ENCODE measurements at places on chromosomes 5 and 9.

- no peak for DNase-seq
Observed at GRCh38 chr9:36933676-36934215, 100.3 kb downstream of the PAX5 start.

DNA sequence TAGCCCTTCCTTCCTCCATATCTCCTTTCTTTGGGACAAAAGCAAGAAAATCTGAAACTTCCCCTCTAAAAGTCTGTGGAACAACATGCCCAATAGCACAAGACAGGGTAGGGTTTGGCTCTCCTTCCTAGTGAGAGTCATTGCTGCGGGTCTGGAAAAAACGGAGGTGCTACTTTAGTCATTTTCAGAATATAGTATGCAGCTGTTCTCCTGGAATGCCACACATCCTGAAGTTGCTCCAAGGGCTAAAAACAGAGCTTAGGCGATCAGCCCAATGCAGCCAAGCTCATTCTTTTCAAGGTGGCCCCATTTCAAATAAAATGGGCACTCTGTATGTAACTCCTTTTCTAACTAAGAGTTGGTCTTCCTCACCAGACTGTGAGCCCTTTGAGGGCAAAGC lies 39.5 kb upstream of the MYOT start:
- no peak for DNase-seq

DNA sequence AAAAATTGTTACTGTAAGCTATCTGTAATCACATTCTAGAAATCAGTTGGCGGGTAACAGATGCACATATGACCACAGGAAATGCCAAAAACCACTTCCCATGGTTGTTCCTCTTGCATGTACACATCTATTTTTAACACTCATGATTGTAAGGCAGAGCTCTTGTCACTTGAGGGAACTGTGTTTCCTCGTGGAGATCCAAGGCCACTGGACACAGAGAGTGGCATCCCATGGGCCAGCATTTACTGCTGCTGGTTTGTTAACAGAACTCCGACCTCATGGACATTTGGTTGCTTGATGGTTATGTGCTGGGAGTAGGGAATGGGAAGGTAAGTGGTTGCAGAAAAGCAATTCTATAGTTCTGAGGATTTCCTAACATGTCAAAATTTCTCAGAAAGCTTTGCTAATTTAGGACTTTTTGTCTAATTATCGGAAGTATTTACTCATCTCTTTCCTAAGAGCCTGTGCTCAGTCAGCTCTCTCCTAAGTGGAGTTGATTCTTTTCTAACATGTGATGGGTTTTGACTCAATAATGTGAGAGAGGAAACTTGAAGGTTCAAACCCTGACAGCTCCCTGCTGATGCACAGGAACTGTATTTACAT lies 202.0 kb upstream of the NR3C1 start:
- no peak for DNase-seq

DNA sequence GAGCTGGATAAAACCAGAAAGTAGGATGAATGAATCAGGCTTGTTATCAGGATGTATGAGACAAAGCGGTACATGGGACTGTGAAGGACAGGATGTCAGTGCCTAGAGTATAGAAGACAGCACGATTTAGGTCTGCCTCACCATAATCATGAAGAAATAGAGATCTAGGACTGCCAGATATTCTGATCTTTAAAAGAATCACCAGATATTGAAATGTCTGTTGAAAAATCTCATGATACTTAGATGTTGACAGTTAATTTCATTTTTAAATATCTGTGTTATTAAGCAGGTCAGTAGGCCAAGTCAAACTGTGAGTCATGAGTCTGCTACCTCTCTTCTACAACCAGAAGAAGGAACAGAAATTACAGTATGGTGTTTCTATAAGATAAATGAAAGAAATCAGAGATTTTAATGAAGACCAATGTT lies 65.0 kb downstream of the ST8SIA4 start:
- DNase-seq = no peak

- no peak for DNase-seq
Observed at GRCh38 chr5:148372893-148373292, 10.9 kb upstream of the FBXO38 start.

DNA sequence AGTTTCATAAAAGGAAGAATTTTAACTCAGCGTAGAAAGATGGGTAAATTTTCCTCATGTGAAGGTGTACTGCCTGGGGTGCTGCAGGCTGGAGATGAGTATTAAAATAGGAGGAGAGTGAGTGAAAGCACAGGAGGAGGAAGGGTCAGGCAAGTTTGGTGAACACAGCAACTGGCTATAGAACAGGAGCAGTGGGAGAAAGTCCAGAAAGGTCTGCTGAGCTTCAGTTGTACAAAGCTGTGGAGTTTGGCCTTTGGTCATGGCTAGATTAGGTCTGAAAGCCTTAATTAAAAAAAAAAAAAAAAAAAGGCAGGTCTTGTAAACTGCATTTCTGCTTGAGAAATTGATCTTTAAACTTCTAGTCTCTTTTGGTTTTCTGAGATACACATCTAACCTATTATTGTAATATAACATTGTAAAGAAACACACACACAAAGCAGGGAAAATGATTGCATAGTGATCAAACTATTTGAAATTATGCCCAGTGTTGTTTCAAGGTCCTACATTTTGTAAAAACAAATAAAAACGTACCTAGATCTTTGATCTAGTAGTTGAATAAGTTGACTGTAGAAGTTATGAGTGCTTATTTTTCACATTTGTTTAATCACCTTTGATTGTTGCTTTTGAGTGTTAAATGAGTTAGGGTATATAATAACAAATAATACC lies 43.6 kb downstream of the MAP3K1 start:
- DNase-seq = no peak

GRCh38 chr5:181044093-181044599 lies 4.1 kb downstream of the BTNL9 start:
- no peak for DNase-seq

DNA sequence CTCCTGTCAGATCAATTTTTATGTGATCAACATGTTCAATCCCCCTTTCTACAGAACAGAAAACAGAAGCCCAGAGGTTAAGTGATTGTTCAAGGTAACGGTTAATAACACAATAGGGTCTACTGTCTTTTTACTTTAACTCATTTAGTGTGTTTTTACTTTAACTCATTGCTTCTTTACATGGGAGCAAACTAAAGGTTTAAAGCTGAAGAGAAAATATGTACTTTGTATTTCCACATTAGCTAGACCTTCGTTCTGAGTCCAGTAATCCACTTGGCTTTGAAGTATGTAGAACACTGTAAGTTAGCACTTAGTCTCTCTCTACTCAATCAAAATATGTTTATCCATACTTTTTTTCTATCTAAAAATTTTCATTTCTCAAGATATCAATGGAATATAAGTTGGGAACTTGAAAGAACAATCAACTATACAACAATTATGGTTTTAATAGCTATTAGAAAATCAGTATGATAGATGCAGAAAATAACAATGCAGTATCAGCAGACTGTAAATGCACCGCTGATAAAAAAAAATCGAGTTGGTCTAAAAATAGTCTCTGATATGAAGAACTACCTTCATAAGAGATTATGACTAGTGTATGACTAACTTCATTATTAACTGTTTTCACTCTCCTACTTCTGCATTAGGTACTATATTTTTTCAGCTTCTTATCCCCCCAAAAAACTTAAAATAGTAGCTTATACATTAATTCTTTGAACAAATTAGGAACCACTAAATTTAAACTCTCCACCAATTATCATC lies 20.6 kb downstream of the PGGT1B start:
- DNase-seq = no peak

GRCh38 chr5:154268073-154268472 lies 77.5 kb downstream of the GALNT10 start:
- no peak for DNase-seq

GRCh38 chr5:135587721-135588663 lies 9.2 kb upstream of the CXCL14 start:
- no peak for DNase-seq

GRCh38 chr5:10854506-10855277 lies 93.7 kb upstream of the DAP start:
- DNase-seq = no peak

GRCh38 chr5:12460493-12461261 lies 556.4 kb upstream of the CTNND2 start:
- no peak for DNase-seq

DNA sequence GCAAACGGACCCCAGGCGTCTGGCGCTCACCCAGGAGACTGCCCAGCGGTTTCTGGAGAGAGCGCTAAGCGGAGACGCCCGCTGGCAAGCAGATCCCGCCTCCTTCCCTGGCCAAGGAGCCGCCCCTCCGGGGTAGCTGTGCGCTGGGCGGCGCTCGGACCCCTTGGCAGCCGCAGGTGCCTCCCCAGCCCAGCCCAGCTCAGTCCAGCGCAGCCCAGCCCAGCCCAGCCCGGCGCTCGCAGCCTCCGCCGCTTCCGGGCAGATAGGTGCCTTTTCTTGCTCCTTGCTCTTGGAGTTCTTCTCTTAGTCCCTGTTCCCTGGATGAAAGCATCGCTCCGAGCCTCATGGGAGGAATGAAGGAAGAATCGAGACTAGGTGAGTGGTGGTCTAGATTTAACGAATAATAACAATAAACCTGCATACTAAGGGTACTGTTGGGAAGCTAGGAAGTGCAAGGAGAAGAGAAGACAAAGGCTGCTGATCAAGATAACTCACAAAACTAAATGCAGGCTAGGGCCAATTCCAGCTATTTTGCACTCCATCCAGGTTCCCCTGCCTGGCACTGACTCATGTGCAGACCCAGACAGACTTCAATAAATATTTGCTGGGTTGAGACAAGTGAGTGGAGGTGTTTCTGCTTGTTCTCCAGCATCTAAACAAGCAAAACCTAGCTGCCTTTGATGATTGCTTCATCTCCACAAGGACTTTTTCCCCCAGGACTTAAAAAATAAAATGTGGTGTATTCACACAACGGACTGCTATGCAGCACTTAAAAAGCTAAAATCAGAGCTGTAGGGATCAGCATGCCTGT lies at the start of gene STK32A:
Gene STK32A (plus strand): TSS at position 202 of the 811 bp plus-strand sequence. CDS start 4,609 bp downstream, outside the sequence.
- no peak for DNase-seq

DNA sequence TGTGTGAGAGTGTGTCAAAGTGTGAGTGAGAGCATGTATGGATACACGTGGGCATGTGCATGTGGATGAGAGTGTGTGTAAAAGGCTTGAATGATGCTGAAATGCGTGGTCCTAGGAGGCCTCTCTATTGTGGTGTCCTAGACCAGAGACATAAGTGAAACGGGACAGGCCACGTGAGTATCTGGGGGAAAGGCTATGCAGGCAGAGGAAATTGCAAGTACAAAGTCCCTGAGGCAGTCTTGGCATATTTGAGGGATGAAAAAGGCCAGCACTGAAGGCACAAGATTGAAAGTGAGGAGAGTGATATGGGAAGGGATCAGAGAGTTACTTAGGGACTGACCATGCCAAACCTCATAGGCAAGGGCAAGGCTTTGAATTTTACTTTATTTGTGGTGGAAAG lies 67.2 kb upstream of the CCDC152 start:
- no peak for DNase-seq

GRCh38 chr9:34496149-34496712 lies 26.6 kb downstream of the ENHO start:
- DNase-seq = no peak

DNA sequence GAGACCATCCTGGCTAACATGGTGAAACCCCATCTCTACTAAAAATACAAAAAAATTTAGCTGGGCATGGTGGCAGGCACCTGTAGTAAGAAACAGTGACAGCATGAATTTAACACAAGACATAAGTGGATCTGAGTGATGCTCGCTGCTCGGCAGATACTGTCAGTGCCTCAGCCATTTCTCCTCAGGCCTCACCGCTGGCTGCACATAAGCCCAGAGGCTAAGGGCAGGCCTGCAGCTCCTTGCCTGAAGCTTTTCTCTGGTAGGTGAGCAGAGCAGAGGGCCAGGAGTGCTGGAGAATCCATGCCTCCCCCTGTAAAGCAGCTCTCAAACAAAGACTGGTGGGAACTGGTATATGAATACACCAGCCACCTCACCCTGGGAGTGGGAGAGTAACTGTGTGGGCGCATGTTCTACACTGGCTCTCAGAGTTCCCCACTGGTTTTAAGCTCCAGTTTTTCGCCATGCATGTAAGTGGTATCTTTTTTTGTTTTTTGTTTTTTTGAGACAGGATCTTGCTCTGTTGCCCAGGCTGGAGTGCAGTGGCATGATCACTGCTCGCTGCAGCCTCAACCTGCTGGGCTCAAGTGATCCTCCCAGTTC lies 10.3 kb upstream of the CD72 start:
- DNase-seq = no peak

- DNase-seq = no peak
Observed at GRCh38 chr5:110225949-110226348, 500.5 kb downstream of the TMEM232 start.

DNA sequence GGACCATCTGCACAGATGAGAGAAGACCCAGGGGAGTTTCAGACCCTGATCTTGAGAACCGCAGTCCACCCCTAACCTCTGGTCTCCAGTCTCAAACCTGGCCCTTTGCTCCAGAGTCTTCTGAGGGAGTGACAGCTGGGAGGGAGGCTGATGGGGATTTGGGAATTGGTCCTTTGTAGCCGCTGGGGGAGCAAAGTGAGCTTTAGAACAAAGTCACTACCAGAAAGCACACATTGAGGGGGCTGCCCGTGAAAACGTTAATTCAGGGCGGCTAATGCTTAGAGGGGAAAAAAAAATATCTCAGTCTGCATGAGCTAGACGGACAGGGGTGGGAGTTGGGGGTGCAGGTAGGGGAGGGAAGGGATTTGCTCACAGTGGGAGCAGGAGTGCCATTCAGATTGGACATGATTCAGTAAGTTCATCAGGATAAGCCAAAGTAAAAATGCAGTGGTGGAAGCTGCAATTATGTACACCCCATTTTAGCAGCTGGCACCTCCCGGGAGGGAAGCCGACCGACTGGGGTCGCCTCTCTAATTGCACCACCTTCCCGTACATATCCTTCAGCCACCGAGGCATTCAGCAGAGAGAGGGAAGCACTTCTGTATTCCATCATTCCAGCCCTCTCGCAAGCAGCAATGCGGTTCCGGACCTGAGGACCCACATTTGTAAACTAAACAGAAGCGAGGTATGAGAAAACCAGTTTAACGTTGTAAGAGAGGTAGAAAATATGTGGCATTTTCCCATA lies 123.4 kb upstream of the RETREG1 start:
- no peak for DNase-seq

Measured in activated naive CD4-positive, alpha-beta T cell treated with anti-CD3 and anti-CD28 coated beads, Interleukin-2, amount 50 U/mL, for 16 hours (primary cell).